Kidney glomerular epithelial cell (primary cell): ENCODE measurements at places on chromosomes 13 and 19.

GRCh38 chr19:21603431-21604231 is 98.2 kb downstream of the ZNF429 start:
- no peak for DNase-seq

GRCh38 chr19:608155-609003 is 18.7 kb downstream of the HCN2 start:
- no peak for DNase-seq

GRCh38 chr13:107721125-107721869 is 494.0 kb downstream of the LIG4 start:
- no peak for DNase-seq

GRCh38 chr19:3593156-3593555 is 7.9 kb downstream of the GIPC3 start:
- no peak for DNase-seq

DNA sequence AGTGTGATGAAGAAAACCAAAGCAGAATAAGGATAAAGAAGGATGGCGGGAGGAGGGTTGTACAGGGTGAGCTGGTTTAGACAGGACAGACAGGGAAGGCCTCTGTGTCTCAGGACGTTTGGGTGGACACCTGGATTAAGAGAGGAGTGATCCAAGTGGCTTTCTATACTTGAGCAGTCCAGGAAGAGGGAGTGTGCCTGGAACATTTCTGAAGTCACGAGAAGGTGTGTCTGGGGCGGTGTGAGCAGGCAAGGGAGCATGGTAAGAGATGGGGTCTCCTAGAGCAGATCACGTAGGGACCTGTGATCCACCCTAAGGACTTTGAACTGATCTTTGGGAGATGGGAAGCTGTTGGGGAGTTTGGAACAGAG is 15.4 kb upstream of the STK24 start:
- no peak for DNase-seq

- DNase-seq, result no peak
Observed at GRCh38 chr13:113554333-113554700, 30.2 kb upstream of the TFDP1 start.

DNA sequence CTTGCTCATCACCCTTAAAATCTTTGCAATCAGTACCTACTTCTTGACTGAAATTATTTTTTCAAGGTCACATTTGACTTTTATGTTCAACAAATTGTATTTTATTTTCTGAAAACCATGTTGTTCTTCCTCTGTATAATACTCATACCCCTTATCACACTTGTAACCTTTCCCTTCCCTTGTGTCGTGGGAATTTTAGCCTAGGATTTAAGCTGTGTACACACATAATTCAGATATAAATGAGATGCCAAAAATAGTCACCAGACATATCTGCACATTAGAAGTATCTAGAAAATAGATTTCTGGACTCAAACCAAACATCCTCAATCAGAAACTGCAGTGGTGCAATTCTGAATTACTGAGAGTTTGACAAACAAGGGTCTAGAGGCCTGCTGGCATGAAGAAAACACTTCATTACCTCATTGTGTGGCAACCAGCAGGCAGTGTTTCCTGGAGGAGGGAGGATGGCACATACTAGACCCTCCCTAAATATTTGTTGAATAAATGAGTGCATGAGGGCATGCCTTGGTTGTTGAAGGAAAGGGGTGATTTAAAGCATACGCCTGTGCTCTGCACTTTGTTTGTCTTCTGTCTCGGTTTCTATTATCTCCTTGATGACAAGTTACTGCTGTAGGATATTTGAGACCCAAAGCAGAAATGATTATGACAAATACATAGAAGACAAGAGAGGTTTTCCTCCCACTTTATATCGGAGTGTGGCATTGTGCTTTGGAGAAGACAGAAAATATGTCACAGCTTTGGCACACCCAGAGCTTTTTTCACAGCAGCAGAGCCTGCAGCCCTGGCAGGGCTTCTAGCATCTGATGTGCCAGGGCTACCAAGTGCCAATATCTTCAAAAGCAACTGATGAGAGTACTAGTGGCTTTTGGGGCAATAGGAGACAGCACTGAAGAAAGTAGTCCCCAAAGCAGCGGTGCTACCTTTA is 881.1 kb downstream of the PCDH9 start:
- no peak for DNase-seq

DNA sequence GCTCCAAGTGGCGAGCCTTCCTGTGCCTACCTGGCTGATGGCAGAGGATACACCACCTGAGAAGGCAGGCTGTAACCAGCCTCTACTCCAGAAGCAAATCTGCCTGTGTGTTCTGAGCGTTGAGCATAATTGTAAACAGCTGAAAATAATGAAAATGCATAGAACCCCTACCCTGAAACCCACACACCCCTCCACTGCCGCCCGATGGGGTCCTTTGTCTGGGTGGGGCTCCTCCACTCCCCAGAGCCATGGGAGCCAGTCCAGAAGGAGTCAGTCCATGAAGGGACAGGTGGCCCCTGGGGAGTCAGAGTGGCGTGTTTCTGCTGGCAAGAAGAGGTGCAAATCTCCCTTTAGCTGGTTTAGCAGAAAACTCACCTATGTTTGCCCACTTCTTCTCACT is 8.0 kb upstream of the SOX1 start:
- no peak for DNase-seq

DNA sequence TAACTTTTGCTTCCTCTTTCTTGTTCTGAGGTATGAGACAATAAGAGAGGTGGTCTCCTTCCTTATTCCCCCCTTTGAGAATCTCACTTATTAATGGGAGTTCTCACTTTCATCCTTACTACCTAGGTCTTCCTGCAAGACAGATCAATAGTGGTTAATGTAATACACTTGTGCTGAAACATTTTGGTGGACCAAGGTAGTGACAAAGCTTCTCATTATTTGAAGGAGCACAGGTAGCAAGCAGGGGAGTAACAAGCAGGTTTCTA is 17.9 kb downstream of the ZNF700 start:
- DNase-seq, result no peak

DNA sequence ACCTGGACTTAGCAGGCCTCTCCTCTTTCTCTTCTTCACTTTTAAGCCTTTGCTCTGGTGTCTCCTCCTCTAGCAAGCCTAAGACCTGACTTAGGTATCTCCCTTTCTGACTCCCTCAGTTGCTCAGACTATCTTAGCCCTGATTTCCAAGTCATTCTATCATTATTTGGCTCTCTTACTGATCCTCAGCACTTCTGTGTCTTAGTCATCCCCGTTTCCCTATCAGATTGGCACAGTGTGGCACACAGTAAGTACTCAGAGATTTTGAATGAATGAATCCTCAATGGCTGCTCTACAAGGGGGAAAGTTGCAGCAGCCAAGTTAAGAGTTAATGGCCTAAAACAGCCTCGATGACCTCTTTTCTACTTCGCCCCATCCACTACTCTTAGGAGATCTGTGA is 8.2 kb downstream of the KCTD12 start:
- DNase-seq, result no peak

DNA sequence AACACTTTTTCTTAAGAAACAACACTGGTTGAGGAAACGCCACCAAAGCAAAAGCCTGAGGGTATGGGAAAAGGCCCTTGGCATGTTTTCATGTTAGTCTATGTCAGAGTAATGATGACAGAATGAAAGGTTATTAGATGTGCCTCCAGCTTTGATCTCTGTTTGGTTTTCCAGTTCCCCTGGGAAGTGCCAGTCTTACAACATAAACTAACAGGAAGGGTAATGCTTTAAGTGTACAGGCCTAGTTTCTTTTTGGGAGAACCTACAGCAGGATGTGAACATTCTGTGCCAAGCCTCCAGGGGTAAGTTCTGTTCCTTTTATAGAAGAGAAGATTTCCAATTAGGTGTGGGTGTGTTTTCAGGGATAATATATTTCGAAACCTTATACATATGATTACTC is 121.7 kb downstream of the FNDC3A start:
- DNase-seq, result no peak

- DNase-seq, result peak; percentile 56
Observed at GRCh38 chr19:21022996-21023395, 2.5 kb downstream of the ZNF430 start.
